ENCODE measurements at places on chromosomes 4 and X.

DNA sequence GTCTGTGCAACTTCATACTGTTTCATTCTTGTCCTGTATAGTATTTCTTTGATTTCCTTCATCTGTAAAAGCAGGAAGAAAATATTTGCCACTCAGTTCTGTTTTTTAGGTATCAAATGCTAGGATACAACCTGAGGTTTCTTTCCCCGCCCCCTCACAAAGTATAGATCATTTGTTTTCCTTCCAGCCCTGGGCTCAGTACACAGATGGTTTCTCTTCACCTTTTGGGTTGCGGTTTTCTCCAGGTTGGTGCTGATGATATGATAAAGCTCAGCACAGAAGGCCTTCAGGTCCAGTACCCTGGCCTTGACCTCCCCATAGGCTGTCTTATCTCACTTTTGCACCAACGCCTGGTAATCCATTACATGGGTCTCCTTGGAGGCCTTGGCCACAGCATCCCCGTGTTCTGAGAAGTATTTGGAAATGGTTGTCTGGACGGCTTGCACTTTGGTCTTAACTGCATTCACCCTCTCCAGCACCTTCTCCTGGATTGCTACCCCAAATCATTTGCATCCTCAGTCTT lies 35.2 kb downstream of the PTTG2 start:
- DNase-seq, result no peak

GRCh38 chr4:26062215-26062614 lies 148.2 kb downstream of the SMIM20 start:
- DNase-seq, result no peak

GRCh38 chr4:165783626-165784025 lies 89.4 kb upstream of the TLL1 start:
- no peak for DNase-seq

DNA sequence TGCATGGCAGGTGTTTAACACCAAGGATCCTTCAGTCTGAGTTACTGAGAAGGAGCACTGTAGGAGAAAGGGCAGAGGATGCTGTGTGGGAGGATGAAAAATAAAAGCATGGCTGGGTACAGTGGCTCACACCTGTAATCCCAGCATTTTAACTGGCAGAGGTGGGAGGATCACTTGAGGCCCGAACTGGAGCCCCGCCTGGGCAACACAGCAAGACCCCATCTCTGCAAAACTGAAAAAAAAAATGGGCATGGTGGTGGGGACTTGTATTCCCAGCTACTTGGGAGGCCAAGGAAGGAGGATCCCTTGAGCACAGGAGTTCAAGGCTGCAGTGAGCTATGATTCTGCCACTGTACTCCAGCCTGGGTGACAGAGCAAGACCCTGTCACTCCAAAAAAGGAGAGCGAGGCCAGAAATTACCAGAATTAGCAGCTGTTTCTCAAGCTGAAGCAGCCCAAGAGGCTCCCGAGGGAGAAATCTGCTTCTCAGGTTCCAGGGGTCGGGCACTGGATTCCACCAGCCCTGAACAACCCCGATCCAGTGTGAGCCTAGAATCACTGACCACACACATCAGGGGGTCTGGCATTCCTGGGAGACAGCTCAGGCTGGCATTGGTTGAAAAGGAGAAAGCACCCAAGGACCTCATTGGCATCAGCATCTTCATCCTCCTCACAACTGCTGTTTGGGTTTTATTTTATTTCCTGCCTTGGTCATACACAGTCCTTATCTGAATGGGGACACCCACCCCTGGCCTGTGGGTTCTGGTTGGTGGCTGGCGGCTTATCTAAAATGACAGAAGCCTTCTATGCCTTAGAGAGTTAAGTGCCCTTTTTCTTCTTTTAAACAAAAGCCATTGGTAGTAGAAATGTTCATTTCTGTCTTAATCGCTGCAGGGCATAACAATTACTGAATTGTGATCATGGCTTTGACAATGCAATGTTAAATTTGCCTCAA lies 66.3 kb upstream of the TRIM2 start:
- no peak for DNase-seq

DNA sequence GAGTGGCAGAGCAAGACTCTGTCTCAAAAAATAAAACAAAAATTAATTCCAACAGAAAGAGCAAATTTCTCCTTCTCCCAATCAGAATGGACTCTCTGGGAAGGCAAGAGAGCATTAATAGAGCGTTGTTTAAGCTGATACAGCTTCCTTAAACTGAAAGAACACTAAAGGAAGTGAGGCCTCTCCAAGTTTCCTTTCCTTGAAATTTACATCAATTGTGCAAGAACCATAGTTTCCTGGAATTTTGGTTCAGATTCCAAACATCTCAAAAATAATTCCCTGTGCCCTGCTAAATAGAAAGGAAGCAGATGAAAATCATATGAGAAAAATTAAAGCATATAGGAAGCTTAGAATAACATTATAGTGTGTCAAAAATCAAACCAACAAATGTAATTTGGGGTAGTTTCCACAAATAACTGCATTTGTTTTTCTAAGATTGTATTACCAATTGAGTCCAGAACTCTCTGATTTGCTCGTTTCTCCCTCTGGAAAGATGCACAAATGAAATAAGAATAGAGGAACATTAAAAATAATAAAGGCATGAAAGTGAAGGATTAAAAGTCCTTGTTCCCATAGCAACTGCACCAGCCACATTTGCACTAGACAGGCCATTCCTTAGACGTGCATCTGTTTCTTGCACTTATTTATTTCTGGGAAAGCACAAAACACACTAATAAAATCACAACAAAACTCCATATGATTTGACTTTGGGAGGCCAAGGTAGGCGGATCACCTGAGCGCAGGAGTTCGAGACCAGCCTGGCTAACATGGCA lies 3.7 kb upstream of the FAM241A start:
- DNase-seq, result no peak

GRCh38 chrX:100880368-100880767 lies 6.2 kb upstream of the NOX1 start:
- no peak for DNase-seq

- DNase-seq, result peak; percentile 70
These were observed 12.0 kb downstream of the MAB21L2 start for GRCh38 chr4:150593996-150594395.

GRCh38 chr4:88933414-88934160 lies 123.4 kb downstream of the FAM13A start:
- no peak for DNase-seq

DNA sequence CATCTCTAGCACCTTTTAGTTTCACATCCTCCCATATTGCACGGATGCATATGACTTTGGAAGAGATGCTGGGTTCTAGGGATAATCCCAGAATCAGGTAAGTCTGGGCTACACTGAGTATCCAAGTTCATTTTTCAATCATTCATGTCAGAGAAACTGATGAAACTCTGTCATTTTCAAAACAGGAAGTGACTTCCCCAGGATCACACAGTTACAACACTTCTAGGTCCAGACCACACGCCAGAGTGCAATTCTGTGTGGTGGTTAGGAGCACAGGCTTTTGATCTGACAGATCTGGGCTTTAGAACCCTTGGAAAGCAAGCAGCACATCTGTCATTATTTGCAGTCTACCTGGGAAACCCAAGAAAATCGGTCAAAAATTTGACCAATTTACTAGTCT lies 52.1 kb upstream of the CDKN2AIP start:
- DNase-seq, result no peak

DNA sequence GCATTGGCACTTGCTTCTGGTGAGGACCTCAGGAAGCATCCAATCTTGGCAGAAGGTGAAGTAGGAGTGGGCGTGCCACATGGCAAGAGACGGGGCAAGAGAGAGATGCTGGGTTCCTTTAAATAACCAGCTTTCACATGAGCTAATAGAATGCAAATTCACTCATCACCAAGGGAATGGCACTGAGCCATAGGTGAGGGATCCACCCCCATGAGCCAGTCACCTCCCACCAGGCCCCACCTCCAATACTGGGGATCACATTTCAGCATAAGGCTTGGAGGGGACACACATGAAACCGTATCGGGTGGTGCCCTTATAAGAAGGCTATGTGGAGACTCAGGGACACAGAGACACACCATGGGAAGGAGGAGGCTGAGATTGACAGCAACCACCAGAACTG lies 140.0 kb upstream of the MSX1 start:
- no peak for DNase-seq

DNA sequence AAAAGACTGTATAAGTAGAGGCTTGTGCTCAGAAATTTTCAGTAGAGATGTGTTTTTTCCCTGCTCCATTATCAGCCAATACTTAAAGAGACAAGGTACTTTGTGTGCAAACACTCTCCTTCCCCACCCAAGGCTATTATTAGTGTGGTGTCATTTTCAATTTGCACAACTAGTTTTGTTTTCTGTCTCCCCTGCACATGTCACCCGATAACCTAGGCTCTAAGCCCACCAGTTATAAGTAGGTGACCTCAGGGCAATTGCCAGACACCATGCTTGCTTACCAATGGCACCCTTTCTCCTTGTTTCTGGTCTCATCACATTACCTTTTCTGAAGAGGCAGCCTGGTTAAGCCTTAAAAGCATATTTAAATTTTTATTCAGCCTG lies 8.0 kb upstream of the GUCY1A1 start:
- no peak for DNase-seq

GRCh38 chr4:106017975-106018374 lies 122.7 kb downstream of the NPNT start:
- no peak for DNase-seq

DNA sequence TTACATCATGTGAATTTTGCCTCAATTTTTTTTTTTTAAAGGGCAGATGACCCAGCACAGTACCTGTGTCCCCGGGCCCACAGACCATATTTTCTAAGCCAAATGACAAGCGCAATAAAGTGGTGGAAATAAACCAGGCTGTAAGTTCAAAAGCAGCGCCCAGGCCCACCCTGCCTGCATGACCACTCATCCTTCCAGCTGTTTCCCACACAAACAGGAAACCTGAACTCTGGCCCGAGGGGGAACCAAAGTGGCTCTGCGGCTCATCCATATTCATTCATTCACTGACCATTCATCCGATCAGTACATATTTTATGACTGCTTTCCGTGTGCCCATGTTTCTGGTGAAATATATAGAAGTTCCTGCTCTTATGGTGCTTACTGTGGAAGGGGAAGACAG lies 33.7 kb upstream of the CRMP1 start:
- DNase-seq, result no peak

DNA sequence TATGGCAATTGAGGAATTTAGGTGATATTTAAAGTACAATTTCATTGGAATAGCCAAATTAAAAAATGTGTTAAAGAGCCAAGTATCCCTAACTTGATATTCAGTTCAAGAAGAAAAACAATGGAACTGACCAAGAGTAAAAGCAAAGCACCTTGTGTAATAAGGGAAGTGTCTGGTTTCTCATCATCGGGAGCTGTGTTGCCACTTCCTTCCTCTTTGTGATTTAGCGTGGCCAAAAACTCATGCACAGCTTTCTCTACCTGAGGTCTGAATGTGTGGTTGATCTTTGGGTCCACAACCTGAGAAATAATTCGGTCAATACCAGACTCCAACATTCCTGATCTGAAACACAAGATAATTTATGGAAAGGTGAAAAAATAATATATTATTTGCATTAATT lies 12.4 kb downstream of the BOD1L1 start:
- DNase-seq, result no peak

DNA sequence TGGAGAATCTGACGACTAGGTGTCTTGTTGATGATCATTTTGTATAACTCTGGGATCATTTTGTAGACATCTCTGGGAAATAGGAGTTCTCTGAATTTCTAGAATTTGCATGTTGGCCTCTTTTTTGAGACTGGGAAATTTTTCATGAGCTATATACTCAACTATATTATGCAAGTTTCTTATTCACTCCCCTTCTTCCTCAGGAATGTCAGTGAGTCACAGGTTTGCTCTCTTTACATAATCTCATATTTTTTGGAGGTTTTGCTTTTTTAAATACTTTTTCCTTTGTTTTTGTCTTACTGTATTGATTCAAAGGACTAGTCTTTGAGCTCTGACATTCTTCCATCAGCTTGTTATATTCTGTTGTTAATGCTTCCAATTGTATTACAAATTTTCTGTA lies 1324.2 kb downstream of the TECRL start:
- no peak for DNase-seq

DNA sequence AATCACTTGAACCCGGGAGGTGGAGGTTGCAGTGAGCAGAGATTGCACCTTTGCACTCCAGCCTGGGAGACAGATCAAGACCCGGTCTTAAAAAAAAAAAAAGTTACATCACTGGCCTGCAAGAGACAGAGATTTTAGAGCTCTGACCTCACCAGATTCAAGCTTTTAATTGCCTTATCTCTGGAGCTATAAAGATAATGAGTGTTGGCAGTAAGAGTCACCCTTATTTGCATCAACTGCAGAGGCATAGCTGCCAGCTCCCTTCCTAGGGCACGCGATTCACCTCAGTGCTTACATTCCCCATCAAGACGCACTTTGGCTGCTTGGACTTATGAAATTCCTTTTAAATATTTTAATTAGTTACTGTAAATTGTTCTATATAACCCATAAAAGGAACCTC lies 12.5 kb upstream of the SPATA4 start:
- no peak for DNase-seq

DNA sequence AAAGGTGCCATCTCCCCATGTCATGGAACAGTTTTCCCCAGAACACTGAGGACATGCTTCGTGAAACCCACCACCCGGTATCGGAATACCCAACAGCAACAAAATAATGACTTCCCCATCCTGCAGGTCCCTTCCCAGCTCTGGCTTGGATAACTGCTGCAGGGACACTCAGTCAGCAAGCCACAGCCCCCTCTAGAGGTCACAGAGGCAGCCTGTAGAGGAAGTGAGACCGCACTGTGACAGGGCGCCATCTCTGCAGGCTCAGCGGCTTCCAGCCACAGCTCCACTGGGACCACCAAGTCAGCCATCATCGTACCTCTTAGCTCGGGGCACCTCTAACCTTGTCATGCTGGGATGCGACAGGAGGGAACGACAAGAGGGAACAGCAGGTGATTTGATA lies 315.9 kb downstream of the LDB2 start:
- DNase-seq, result no peak

DNA sequence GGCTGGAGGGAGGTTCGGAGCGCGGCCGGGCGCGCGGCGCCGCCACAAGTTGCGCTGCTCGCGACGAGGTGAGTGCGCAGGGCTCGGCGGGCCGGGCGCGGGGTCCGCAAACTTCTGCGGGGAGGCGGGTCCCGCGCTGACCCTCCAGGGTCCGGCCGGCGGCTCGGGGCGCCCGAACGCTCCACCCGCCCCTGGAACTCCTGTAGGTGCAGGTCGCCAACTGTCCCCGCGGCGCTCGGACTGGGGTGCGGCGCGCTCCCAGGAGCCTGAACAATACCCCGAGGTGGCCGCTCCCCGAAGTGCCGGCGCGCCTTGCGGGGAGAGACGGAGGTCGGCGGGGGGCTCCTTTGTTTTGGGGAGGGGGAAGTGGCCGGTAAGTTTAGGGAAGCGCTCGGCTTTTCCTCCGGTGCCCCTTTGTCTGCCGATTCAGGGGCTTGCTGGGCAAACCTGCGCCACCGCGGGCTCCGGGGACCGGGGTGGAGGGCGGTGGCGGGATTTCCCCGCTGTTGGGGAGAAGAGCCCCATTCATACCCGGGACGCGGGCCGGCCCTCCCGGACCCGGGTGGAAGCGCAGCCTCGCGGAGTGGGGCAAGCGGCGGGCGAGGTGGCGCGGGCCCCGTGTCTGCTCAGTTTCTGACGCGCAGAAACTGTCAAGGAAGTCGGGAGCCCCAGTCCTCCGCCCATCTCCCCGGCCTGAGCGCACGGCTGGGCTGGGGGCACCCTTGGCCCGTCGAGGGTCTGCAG lies 694 bp downstream of the TBL1X start:
- DNase-seq, result no peak

GRCh38 chrX:17778997-17779396 lies 41.7 kb downstream of the SCML1 start:
- no peak for DNase-seq

Data from NCI-H1694 (cell line).